ENCODE measurements at places on chromosomes 2 and 18. TPM values are rescaled to one million over a fixed set of nuclear protein-coding genes. Genes with fewer than 3 reads are reported as not detected.

RTP5 gene
- total RNA-seq, result not detected

TMEM17 gene
- total RNA-seq, result not detected

SNORC gene
- total RNA-seq, result 0.55 TPM

DNMT3A gene
- 6.4 TPM for total RNA-seq

TBR1 gene
- total RNA-seq, result not detected

PRSS56 gene
- total RNA-seq, result not detected

SATB2 gene
- 0.89 TPM for total RNA-seq

ZNF892 gene
- 2.3 TPM for total RNA-seq

CYP26B1 gene
- not detected for total RNA-seq

SLC35G4 gene
- not detected for total RNA-seq

PROM2 gene
- 18.4 TPM for total RNA-seq

NIF3L1 gene
- total RNA-seq, result 14.3 TPM

NRP2 gene
- total RNA-seq, result 21.0 TPM

TUBA3E gene
- not detected for total RNA-seq

HOXD10 gene
- total RNA-seq, result 2.6 TPM

TEKT4 gene
- total RNA-seq, result not detected

UBR3 gene
- 151 TPM for total RNA-seq

IL36B gene
- total RNA-seq, result not detected

PAX8 gene
- 6.5 TPM for total RNA-seq

Measured in stomach (tissue), 19 donors.